ENCODE measurements at places on chromosomes 16 and 17. TPM values are rescaled to one million over a fixed set of nuclear protein-coding genes. Genes with fewer than 3 reads are reported as not detected.
A peak's percentile ranks its signal among the peaks of the same experiment; 100 is the strongest.

DNA sequence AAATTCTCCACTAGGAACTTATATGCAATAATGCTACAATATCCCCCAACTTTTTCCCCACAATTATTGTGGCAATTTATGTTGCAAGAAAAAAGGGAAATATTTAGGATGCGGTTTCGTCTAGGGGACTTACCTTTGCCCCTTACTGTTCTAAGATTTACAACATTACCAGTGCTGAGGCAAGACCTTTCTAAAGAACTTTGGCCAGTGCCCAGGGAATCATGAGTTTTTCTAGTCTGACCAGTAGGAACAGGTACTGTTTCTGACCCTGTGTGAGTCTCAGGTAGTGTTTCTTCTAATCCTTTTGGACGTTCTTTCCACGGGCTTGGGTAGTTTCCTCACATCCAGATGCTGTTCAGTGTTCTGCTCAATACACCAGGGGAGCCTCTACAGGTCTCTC, 373.7 kb downstream of the HAPSTR1 start:
- no peak for DNase-seq

- DNase-seq = no peak
Measured at GRCh38 chr17:752620-753219, 656 bp upstream of the GEMIN4 start.

GRCh38 chr17:6669479-6670212, 18.1 kb downstream of the C17orf100 start:
- DNase-seq = no peak

- no peak for DNase-seq
Measured at GRCh38 chr17:56744721-56745120, 89.0 kb downstream of the C17orf67 start.

DNA sequence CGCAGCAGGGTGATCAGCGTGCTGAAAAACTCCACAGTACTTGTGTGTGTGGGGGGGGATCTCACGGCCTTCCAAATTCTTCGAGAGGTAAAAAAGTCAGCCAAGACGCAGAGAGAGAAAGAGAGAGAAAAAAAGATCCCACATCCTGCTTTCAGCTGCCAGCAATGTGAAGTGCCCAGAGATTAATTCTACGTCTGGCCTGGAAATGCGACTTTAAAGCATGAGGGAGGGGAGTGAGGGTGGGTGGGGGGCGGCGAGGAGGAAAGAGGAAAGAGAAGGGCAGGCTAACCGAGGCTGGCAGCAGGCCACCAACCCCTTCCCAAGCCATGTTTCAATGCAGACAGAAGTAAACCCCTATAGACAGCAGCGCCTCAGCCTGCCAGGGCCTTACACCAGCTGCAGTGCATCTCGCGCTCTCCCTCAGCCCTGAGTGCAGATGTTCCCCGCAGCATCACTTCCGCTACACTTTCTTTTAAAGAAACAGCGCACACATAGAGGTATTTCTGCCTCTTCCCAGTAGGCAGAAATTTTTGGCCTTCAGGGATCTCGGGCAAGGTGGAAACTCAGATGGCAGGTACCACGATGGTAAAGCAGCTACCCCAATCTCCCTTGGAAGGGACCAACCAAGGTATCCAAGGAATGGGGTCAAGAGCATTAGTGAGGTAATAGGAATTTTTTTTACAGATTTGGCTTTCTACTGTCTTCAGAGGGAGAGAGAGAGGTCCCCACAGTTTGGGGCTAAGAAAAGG, 87.8 kb downstream of the SMG6 start:
- no peak for DNase-seq

GRCh38 chr17:8368193-8368592, 8.3 kb downstream of the KRABD2 start:
- DNase-seq = no peak

GRCh38 chr16:49986351-49987124, 38.5 kb upstream of the CNEP1R1 start:
- no peak for DNase-seq

MGAT5B gene
- total RNA-seq = 23.7 TPM

SLC4A1 gene
- 5.8 TPM for total RNA-seq

GRCh38 chr16:28477311-28477920, 5.3 kb upstream of the NPIPB7 start:
- DNase-seq = no peak

GRCh38 chr16:10850478-10850850, 26.5 kb upstream of the CIITA start:
- no peak for DNase-seq

SDR42E1 gene
- not detected for total RNA-seq

GRCh38 chr17:50332196-50332595, 13.7 kb upstream of the XYLT2 start:
- DNase-seq = no peak

GRCh38 chr16:83268169-83268568, 539.6 kb upstream of the HSBP1 start:
- DNase-seq = no peak

- no peak for DNase-seq
Measured at GRCh38 chr17:37092071-37092470, 143.3 kb downstream of the AATF start.

TM4SF5 gene
- not detected for total RNA-seq

CCL3 gene
- 7.2 TPM for total RNA-seq

- DNase-seq = no peak
Measured at GRCh38 chr17:73071066-73071999, 21.2 kb downstream of the SLC39A11 start.

TNP2 gene
- total RNA-seq = not detected

DNA sequence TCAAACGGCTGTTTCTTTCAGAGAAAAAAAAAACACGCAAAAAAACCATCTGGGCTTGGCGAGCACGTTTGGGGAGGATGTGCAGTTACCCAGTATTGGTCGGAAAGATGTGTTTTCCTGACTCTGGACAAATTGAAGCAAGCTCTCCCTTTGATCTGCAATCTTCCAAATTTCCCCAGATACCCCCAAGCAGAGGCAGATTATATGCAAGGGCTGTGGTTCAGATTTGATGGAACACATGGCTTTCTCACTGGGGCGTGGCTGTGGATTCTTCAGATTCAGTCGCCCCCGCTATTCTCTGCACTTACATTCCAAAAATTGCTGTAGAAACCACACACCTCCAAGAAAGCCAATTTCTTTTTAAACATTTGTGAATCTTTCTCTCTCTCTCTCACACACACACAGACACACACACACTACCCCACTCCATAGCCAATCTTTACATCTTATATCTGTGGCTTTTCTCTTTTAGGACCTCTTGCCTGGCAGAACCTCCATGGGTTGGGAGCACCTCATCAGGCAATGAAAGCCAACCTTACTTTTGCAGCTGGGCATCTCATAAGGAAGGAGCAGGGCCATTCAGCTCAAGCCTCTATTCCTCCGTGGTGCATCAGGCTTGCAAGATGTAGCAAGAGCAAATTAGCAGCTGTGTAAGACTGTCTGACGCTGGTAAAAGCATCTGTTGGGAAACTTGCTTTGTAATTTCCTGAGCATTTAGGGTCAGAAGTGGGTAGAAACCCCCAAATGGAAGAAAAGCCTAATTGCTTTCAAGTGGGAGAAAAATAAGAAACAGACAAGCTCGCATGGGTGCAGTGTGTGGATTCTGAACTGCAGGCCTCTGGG, 103.9 kb upstream of the FAM20A start:
- no peak for DNase-seq

DNA sequence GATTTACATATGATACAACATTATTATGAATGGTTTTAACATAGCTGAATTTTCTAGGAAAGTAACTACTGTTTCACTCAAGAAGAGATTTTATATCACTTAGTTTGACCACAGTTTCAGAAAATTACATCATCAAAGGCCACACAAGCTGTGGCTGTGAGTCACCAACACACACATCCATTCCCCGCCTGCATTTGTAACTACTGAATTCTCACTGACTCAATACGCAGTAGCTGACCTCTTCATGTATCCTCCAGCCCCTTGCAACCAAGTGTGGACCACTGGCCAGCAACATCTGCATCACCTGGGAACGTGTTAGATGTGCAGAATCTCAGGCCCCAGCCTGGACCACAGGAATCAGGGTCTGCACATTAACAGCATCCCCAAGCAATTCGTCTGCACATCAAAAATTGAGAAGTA, 197.6 kb downstream of the XYLT1 start:
- no peak for DNase-seq

DNA sequence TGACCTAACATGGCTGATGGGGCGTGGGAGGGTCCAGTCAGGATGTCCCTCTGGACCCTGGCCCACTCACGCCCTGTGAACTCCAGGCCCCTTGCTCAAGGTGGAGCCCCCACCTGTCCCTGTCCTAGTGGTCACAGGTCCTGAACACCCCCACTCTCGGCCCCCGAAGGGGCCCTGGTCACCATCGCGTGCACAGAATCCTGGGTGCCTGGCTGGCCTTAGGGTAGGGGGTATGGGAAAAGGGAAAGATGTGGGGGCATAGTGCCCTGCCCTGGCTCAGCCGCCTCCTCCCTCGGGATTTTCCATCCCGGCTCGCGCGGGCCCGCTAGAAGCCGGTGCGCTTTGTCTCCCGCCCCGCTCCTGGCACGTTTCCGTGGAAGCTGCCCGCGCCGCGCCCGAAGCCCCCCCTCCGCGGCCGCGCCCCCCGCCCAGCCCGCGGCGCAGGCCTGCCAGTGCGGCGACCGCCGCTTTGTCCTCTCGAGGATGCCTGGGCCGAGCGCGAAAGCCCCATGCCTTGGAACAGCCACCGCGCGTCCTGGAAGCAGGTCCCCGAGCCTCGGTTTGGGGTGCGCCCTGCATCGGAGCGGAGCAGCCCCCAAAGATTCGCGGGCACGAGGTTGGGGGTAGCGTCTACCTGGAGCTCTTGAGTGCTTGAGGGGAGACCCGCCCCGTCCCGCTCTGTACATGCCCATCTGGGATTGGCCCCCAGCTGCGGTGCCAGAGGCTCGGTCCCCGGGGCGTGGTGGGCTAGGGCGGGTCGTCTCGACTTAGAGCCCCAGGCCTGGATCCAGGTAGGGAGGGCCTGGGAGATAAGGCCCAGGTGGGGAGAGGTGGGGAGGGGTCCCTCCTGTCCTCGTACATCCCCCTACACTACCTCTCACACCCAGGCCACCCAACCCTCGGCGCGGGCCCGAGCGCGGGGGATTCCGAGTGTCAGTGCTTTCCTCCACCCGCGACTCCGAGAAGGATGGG, 1.3 kb downstream of the SMPD3 start:
- DNase-seq = no peak

GRCh38 chr16:6218855-6219254, 1113.8 kb upstream of the RBFOX1 start:
- DNase-seq = no peak

- no peak for DNase-seq
Measured at GRCh38 chr17:74679374-74679773, 33.3 kb downstream of the CD300LF start.

- no peak for DNase-seq
Measured at GRCh38 chr17:29420128-29420527, 30.0 kb downstream of the TAOK1 start.

DNA sequence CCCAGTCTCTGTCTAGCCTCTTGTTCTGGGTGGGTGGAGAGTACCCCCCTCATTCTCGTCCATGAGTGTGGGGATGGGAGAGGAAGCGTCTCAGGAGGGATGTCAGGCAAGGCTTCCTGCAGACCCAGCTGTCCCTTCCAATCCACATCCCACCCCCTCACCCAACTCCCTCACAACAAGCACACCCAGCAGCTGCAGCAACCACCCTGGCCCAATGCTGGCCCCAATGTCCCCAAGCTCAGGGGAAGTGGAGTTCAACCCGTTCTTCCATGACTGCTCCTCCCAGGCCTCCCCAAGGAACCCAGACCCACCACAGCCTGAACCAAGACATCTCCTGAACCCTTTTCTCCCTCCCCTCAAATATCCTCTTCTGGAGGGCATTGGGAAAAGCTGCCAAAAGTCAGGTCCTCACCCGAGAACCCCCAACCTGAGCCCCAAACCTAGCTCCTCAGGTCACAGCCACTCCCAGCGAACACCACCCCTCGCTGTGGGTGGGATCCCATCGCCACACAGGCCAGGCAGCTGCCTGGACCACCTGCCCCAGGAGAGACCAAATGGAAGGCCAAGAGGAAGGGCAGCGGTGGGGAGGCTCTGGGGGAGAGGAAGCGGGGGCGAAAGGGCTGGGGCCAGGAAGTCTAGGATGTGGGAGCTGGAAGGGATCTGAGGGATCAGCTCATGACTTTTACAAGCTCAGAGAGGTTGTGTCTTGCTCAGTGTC, 47.6 kb downstream of the FZD2 start:
- DNase-seq = no peak

SHBG gene
- total RNA-seq = not detected

- no peak for DNase-seq
Measured at GRCh38 chr17:4327606-4328005, 38.9 kb downstream of the UBE2G1 start.

DNA sequence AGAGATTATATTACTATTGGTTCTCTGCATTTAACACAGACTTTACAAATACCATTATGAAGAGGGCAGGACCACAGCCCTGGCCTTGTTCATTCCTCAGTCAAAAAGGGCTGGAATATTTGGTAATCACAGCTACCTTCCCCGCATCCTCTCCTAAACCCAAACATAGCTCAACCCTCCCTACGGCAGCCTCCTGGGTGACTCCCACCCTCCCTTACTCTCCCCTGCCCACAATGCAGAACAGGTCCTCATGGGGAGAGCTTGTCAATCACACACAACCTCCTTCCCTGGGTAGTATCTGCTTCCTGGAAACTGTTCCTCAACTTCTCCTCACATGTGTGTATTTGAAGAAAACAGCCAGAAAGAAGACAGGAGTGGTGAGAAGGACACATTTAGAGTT, 224.2 kb downstream of the C16orf78 start:
- no peak for DNase-seq

NDEL1 gene
- total RNA-seq = 47.7 TPM

- DNase-seq = no peak
Measured at GRCh38 chr16:54931120-54932014, 702 bp downstream of the IRX5 start.

DNA sequence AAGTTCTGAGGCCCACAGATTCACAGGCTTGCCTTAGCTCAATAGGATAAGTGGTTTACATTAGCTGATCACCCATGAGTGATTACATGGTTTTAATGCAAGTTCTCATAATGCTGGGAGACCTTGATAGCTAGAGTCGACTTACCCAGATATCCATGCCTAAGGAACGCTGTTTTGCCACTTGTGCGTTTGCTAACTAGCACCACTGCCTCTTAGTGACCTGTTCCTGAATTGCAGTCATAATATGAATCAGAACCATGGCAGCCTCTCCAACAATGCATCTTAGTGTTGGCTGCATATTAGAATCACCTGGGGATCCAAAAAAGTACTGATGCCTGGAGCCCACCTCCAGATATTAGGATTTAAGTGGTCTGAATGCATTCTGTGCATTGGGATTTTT, 251.1 kb upstream of the CDH5 start:
- no peak for DNase-seq

KRT31 gene
- 0.47 TPM for total RNA-seq

GRCh38 chr17:77542551-77543490, 402.1 kb downstream of the SEC14L1 start:
- peak; percentile 73 for DNase-seq

- DNase-seq = no peak
Measured at GRCh38 chr16:30122604-30123160, 338 bp downstream of the MAPK3 start.

GAS2L2 gene
- total RNA-seq = 0.16 TPM

- no peak for DNase-seq
Measured at GRCh38 chr16:81908466-81909262, 102.6 kb downstream of the SDR42E1 start.

ZP2 gene
- not detected for total RNA-seq

GCGR gene
- total RNA-seq = not detected

Data from occipital lobe (tissue), 3 donors.